Naive thymus-derived CD8-positive, alpha-beta T cell (primary cell): ENCODE measurements at places on chromosomes 4 and X. TPM values are rescaled to one million over a fixed set of nuclear protein-coding genes. Genes with fewer than 3 reads are reported as not detected.

Gene FGFBP2
- total RNA-seq, result 12.8 TPM

Gene RNF128
- not detected for total RNA-seq

Gene BANK1
- 13.4 TPM for total RNA-seq

Gene KLF8
- total RNA-seq, result 2.4 TPM

Gene MUC7
- not detected for total RNA-seq

Gene ASMT
- not detected for total RNA-seq

Gene NR3C2
- total RNA-seq, result 50.7 TPM
